ENCODE measurements at places on chromosomes 1 and 21.

GRCh38 chr1:7393136-7393535, 378.0 kb upstream of the VAMP3 start:
- no peaks in the 10 kb centered on the region for H3K4me1 ChIP-seq
- no peak overlapping the region for H3K27ac ChIP-seq

GRCh38 chr1:213110349-213111300, 59.6 kb downstream of the RPS6KC1 start:
- H3K4me1 ChIP-seq, result peaks cover 9% of the 10 kb centered on the region
- DNase-seq, result no peak
- H3K27ac ChIP-seq, result peak overlapping the region; percentile 66
- peaks cover 6% of the 10 kb centered on the region for H3K36me3 ChIP-seq

GRCh38 chr1:94526152-94526980, 15.2 kb downstream of the F3 start:
- no peaks in the 10 kb centered on the region for H3K36me3 ChIP-seq
- no peaks in the 10 kb centered on the region for H3K4me1 ChIP-seq
- no peak overlapping the region for H3K4me3 ChIP-seq
- no peak overlapping the region for H3K27ac ChIP-seq
- H3K27me3 ChIP-seq, result peaks cover 7% of the 10 kb centered on the region
- DNase-seq, result no peak

GRCh38 chr21:26758083-26758880, 86.9 kb downstream of the ADAMTS1 start:
- no peak for DNase-seq
- H3K4me1 ChIP-seq, result no peaks in the 10 kb centered on the region
- H3K27ac ChIP-seq, result no peak overlapping the region

DNA sequence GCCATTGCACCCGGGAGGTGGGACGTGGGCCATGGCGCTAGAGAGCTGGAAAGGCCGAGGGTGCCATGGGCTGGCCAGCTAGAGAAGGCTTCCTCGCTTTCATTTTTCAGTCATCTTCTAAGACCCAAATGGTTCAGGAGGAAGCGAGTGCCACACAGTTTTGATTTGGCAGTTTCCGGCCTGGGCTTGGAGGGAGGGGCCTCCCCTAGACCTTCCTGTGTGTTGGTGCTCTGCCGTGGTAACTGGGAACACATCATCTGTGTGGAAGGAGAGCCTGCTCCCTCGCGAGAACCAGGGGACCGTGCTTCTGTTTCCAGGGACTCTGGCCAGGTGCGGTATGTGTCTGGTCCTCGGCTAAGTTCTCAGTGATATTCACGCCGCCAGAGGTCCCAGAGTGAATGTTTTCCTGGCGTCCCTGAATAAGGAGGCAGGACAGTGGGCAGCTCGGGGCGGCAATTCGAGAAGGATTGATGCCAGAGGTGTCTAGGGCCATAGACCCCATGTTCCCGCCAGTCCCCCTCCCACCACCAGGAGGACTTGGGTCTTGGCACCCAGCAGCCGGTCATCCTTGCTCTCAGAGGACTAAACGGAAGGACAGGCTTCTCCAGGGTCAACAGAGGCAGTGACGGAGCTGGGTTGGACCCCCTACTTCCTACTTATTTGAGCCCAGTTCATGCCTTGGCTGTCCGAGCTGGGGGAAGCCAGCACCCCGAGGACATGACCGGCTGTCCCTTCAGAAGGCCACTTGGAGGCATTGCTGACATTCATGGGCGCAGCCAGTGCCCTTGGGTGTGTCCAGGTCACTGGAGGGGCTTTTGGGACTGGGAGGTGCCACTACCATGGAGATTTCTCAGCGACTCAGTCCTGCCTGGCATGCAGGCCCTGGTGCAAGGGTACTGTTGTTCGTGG, 2.7 kb upstream of the NPHP4 start:
- peaks cover 48% of the 10 kb centered on the region for H3K4me1 ChIP-seq
- no peaks in the 10 kb centered on the region for H3K27me3 ChIP-seq
- H3K4me3 ChIP-seq, result peak overlapping the region; percentile 93
- peaks cover 25% of the 10 kb centered on the region for H3K36me3 ChIP-seq

DNA sequence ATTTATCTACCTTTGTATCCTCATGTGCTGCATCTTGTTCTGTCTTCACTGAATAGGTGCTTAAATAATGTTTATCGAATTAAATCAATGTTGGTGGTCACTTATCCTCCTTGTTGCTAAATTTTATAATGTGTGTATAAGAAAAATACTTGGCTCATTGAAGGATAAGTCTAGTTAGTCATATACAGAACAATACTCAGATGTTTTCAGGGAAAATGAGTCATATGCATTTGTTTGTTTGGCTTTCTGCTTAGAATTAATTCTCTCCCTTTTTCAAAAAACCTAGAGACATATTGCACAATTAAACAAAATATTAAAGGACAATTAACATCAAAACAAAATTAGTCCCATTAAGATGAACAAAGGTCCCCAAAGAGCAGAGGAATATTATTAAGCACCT, 89.0 kb downstream of the UBE2U start:
- H3K27me3 ChIP-seq, result peaks cover 62% of the 10 kb centered on the region
- H3K4me1 ChIP-seq, result no peaks in the 10 kb centered on the region
- no peaks in the 10 kb centered on the region for H3K36me3 ChIP-seq
- no peak for DNase-seq
- no peak overlapping the region for H3K4me3 ChIP-seq
- H3K27ac ChIP-seq, result no peak overlapping the region

- no peak overlapping the region for H3K27ac ChIP-seq
- H3K4me3 ChIP-seq, result no peak overlapping the region
- no peaks in the 10 kb centered on the region for H3K27me3 ChIP-seq
- DNase-seq, result no peak
- no peaks in the 10 kb centered on the region for H3K4me1 ChIP-seq
- H3K36me3 ChIP-seq, result no peaks in the 10 kb centered on the region
These were observed 761.0 kb upstream of the CXADR start for GRCh38 chr21:16751695-16752474.

GRCh38 chr1:179121159-179121938, 39.5 kb downstream of the TOR3A start:
- no peak overlapping the region for H3K27ac ChIP-seq
- H3K36me3 ChIP-seq, result peaks cover 14% of the 10 kb centered on the region
- H3K4me1 ChIP-seq, result no peaks in the 10 kb centered on the region

DNA sequence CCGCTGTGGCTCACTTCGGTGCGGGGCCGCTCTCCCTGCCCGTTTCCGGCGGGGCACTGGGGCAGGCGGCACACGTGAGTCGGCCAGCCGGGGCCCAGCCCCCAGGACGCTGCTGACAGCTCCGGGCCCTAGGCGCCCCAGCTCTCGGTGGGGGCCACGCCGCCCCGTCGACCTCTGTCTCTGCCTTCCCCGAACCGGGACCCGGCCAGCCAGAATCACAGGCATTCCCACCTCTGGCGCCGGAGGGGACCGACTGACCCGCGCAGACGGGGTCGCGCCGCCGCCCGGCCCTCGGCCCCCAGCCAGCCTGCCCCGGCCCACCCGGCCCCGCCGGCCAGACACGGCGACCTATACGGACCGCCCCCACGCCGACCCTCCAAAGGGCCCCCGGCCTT, 755 bp downstream of the SCMH1 start:
- H3K27me3 ChIP-seq, result no peaks in the 10 kb centered on the region
- peak overlapping the region; percentile 85 for H3K27ac ChIP-seq
- H3K4me3 ChIP-seq, result peak overlapping the region; percentile 81
- peaks cover 4% of the 10 kb centered on the region for H3K36me3 ChIP-seq

- H3K4me1 ChIP-seq, result no peaks in the 10 kb centered on the region
- H3K4me3 ChIP-seq, result no peak overlapping the region
- H3K27ac ChIP-seq, result no peak overlapping the region
- DNase-seq, result no peak
- H3K27me3 ChIP-seq, result peaks cover 54% of the 10 kb centered on the region
- H3K36me3 ChIP-seq, result no peaks in the 10 kb centered on the region
These were observed 879 bp upstream of the WLS start for GRCh38 chr1:68233202-68233601.

Data from effector memory CD8-positive, alpha-beta T cell (primary cell).